T-cell (primary cell): ENCODE measurements at places on chromosomes 3 and 15. TPM values are rescaled to one million over a fixed set of nuclear protein-coding genes. Genes with fewer than 3 reads are reported as not detected.

- no peaks in the 10 kb centered on the region for H3K4me1 ChIP-seq
- no peak overlapping the region for H3K27ac ChIP-seq
- no peak for DNase-seq
- no peaks in the 10 kb centered on the region for H3K27me3 ChIP-seq
These were observed 15.0 kb upstream of the TM6SF1 start for GRCh38 chr15:83092309-83092976.

- no peak for DNase-seq
- no peak overlapping the region for H3K4me3 ChIP-seq
These were observed 30.4 kb downstream of the COLQ start for GRCh38 chr3:15491143-15491542.

Gene LEKR1
- total RNA-seq: 3.6 TPM

- no peak overlapping the region for H3K4me3 ChIP-seq
- H3K36me3 ChIP-seq: no peaks in the 10 kb centered on the region
- H3K27me3 ChIP-seq: no peaks in the 10 kb centered on the region
- H3K4me1 ChIP-seq: no peaks in the 10 kb centered on the region
These were observed 215.5 kb downstream of the LRRC3B start for GRCh38 chr3:26838026-26838425.

Gene CPN2
- not detected for total RNA-seq

GRCh38 chr3:25384471-25384870 is 43.6 kb upstream of the RARB start:
- H3K36me3 ChIP-seq: no peaks in the 10 kb centered on the region
- H3K4me1 ChIP-seq: no peaks in the 10 kb centered on the region
- no peak overlapping the region for H3K4me3 ChIP-seq
- no peak for DNase-seq
- no peak overlapping the region for H3K27ac ChIP-seq
